Stimulated activated CD8-positive, alpha-beta memory T cell treated with anti-CD3 and anti-CD28 coated beads, Interleukin-7, amount 100 ng/mL, for 48 hours (primary cell): ENCODE measurements at places on chromosomes 6 and 20.

- no peak for DNase-seq
Measured at GRCh38 chr6:163688739-163689362, 274.3 kb downstream of the QKI start.

DNA sequence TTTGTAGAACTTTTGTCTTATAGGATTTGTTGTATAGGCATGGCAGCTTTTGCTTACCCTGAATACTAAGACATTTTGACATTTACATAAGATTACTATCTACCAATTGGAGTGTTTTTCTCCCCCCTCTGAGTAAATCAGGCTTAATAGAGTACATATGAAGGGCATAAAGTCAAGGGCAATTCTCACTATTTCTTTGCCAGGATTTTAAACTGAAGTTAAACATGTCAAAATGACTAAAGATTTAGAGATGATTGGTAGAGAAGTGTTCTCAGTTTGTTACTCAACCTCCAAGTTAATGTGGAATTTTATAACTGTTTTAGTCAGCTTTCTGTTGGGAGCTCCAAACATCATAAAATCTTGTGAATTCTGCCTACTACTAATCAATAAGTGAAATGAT is 157.8 kb downstream of the CDKAL1 start:
- no peak for DNase-seq

- DNase-seq, result peak; percentile 28
Measured at GRCh38 chr6:154928325-154928922, 66.7 kb upstream of the TIAM2 start.

DNA sequence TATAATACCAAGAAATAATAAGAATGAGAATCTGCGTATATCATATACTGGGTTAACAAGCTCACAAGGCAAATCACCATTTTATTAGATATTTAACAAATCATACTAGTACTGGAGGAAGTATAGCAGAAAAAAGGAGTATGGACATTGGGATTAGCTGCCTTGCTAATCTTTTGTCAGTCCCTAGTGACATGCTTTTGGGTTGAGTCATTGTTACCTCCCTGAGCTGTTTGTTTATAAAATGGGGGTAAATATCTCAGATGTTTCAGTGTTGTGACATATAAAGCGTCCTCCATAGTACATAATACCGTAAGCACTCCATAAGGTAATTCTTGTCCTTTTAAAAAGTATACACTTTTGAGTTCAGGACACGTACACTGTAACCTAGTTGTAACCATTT is 107.0 kb downstream of the ESR1 start:
- DNase-seq, result no peak

DNA sequence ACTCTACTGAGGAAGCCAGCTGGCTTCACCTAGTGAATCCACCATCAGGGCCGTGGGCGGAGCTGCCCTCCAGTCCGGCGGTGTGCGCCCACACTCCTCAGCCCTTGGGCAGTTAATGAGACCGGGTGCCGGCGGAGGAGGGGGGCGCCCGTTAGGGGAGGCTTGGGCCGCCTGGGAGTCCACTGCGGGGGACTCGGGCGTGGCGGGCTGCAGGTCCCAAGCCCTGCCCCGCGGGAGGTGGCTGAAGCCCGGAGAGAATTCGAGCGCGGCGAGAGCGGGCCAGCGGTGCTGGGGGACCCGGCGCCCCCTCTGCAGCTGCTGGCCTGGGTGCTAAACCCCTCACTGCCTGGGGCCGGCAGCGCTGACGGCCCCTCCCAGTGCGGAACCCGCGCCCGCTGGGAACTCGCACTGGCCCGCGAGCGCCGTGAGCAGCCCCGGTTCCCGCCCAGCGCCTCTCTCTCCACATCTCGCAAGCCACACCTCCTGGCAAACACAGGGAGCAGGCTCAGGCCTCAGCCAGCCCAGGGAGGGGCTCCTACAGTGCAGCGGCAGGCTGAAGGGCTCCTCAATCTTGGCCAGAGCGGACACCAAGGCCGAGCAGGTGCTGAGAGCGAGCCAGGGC is 38.4 kb upstream of the GCNT2 start:
- no peak for DNase-seq

DNA sequence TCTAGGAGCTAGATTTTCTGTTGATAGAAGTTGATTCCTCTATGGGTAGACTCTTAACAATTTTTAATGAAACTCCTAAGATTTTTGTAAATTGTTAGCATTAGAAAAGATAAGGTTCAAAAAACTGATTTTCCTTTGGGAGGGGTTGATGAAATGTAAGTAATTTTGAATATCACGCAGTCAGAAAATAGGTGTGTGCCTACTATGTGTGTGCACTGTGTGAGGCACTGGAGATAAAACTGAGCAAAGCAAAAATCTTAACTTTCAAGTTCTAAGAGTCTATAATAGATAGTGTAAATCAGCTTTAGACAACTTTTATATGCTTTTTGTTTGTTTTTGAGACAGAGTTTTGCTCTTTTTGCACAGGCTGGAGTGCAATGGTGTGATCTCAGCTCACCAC is 53.3 kb downstream of the FAM217A start:
- DNase-seq, result no peak

GRCh38 chr6:18078866-18079265 is 43.6 kb downstream of the NHLRC1 start:
- no peak for DNase-seq

DNA sequence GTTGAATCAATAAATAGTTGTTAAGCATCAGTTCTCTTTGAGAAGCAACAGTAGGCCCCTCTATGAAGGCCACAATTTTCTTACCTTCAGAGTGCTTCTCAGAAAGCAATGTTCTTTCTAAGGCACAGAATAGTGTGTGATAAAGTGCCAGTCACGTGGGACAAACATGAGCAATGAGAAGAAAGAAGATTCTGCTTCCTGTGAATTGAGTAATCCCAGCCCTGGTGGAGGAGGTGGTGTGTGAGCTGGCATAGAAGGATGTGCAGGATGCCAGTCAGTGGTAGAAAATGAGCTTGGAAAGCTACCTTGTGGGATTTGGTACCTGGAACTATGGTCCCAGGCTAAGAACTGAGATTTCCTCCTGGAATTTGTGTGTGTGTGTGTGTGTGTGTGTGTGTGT is 21.7 kb downstream of the KIZ start:
- no peak for DNase-seq

DNA sequence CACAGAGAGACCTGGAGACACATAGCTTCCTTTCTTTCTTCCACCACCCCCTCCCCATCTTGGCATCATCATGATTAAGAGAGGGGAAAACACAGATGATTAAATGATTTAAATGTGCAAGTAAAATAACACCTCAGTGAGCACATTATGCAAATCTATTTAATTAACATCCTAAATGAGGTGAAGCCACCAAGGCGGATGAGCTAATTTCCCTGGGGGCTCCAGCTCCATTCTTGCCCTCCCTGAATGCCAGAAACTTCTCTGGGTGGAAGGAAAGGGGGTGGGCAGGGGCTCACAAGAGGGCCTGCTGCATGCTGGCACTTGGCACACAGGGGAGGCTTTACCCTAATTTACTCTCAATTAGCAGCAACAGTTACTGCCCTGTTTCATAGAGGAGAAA is 32.5 kb upstream of the TGM2 start:
- no peak for DNase-seq

DNA sequence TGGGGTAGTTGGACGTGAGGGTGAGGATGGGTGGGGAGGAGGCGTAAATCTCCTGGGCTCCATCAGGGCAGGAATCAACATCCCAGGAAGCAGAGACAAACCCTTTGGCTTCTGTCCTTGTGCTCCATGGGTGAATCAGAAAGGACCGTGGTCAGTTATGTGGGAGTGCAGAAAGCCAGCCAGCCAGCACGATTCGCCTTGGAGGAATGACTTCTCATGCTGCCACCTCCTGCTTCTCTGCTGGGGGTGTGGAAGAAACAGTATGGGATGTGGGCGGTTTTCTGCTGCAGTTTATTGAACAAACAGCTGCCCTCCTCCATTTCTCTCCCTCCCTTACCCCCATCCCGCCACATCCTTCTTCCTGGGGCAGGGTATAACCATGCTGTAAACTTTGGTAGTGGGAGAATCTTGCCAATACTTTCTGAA is 214.5 kb downstream of the SOX4 start:
- DNase-seq, result no peak

- no peak for DNase-seq
Measured at GRCh38 chr6:128114164-128114563, 213.3 kb upstream of the THEMIS start.

GRCh38 chr6:139423037-139423703 is 48.7 kb upstream of the CITED2 start:
- DNase-seq, result no peak

DNA sequence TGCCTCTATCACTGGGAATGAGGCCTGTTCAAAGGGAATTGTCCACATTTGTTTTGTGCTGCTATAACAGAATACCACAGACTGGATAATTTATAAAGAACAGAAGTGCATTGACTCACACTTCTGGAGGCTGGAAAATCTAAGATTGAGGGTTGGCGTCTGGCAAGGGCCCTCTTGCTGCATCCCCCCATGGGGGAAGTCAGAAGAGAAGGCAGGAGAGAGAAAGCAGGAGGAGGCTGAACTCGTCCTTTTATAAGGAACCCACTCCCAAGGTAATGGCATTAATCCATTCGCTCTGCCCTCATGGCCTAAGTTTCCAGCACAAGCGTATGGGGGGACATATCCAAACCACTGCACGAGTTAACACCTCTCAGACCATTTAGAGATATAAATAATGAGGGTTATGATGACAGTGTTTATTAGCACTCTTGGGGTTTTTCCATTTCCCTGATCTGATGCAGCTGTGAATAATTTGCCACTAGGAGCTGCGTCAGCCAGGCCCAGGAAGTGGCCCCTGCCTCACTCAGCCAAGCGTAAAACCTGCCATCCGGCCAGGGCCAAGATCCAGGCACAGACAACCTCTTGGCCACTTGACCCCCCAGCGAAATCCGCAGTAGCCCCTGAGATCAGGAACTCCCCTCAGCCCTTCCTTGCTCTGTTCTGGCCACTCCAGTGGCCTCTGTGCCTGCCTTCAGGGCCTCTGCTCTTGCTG is 14.2 kb upstream of the SLCO4A1 start:
- no peak for DNase-seq

DNA sequence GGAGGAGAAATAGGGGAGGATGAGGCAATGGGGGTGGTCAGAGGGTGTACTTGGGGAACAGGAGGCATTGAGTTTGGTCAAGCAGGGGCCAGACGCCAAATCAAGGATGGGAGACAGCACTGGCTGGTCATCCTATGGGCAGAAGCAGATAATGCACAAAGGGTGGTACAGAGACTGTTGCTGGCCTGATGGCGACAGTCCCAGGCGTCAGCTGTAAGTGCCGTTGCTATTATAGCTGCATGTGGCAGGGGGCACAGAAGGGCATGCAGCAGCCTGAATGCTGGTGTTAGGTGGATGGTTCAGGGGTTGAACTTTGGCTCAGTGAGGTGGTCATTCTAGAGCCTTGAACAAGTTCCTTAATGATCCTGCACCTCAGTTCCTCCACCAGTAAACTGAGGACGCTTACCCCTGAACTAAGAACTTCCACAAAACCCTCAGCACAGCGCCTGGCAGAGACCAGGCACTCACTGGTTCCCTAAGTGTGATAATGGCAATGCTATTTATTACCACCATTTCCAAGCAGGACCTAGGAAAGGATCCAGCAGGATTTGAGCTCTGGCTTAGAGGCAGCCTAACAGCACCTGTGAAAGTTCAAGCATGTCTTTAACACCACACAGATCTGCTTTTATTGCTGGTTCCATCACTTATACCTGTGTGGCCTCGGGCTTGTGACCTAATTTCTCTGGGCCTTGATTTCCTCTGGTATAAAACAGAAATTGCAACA is 162.7 kb downstream of the INSM1 start:
- DNase-seq, result no peak

DNA sequence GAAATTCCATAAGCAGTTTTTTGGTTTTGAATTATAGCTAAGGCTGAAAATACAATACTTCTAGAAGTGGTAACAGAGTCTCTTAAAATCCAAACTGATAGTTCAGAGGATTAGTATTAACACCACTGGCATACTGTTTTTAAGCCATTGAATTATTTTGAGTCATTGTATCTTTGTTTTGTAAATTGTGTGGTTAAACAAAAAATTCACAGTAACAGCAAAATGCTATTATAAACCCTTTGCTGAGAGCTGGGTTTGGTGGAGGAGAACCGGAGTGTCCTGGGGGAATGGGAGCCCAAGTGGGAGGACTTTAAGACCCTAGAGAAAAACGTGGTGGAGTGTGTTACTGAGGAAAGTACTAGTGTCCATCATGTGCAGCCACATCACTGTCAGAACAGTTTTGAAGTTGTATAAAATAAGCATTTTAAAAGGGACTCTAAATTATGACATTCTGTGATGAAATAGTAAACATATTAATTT is 125.1 kb downstream of the LRRC1 start:
- no peak for DNase-seq

GRCh38 chr20:57756213-57756612 is 46.4 kb upstream of the PMEPA1 start:
- no peak for DNase-seq
